ENCODE measurements at places on chromosomes 4 and X.

GRCh38 chr4:165537028-165537648, 158.3 kb downstream of the CPE start:
- peak; percentile 73 for DNase-seq

DNA sequence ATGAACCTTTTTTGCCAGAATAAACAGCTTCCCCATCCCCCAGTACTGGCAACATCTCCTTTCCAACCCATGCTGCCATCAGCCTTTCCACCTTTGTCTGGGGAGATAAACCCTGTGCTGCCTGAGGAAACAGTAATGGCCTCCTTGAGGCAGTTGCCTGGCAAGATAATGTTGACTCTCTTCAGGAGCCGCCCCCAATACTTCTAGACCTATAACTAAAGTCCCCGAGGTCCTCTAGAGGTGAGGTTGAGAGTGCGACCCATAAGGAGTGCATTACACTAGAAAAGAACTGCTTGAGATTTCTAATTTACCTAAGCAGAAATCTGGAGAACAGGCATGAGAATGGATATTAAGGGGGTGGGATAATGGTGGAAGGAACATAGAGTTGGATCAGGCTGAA, 963.2 kb upstream of the PCDH7 start:
- DNase-seq, result no peak

DNA sequence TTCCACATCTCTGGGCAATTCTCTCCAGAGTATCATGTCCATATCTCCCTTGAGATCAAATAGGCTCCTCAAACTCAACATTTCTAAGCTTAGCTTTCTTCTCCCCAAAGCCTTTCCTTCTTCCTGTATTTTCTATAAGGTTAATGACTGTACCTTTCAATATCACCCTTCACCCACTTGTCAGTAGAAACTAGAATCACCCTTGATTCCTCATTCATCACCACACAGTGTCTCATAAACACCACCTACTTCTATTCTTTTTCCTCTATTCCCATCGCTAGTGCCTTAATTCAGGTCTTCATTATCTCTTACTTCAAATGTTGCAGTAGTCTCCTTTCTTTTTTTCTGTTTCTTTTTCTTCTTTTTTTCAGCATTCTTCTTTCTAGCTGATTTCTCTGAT, 28.3 kb upstream of the SMS start:
- no peak for DNase-seq

DNA sequence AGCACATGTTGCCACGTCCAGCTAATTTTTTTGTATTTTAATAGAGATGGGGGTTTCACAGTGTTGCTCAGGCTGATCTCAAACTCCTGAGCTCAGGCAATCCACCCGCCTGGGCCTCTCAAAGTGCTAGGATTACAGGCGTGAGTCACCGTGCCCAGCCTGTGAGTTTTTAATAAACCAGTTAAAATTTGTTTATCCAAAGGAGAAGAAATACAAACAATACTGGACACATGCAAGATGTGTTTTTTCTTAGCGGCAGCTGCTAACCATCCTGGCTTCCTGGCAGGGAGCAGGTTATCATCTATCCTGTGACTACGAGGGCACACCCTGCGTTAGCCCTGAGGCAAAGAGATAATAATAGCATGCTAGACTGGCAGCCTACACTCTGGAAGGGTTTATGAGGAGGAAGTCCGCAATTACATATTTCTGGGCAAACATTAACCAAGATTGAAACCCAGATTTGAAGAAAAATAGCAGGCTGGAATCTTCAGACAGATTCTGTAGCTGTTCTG, 191.4 kb downstream of the SPRY1 start:
- DNase-seq, result no peak

DNA sequence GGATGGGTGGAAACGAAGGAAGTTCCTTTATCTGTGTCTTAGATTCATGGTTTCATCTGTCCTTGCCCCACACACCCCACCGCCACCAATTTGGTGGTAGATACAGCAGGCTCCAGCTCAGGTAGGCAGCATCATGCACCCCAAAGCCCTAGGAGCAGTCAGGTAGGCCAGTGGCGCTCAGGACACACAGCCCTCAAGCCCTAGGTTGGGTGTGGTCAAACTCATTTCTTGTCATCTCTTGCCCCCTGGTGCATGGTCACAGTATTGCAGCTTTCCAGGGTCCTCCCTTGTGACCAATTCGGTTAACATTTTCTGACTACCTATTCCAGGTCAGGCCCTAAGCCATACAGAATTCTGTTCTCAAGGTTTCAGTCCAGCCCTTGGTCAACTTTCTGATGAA, 14.5 kb upstream of the PRRG3 start:
- peak; percentile 5 for DNase-seq

GRCh38 chr4:52560844-52561280, 98.2 kb downstream of the USP46 start:
- DNase-seq, result no peak

- DNase-seq, result no peak
Observed at GRCh38 chrX:39322496-39322895, 521.2 kb downstream of the MID1IP1 start.

DNA sequence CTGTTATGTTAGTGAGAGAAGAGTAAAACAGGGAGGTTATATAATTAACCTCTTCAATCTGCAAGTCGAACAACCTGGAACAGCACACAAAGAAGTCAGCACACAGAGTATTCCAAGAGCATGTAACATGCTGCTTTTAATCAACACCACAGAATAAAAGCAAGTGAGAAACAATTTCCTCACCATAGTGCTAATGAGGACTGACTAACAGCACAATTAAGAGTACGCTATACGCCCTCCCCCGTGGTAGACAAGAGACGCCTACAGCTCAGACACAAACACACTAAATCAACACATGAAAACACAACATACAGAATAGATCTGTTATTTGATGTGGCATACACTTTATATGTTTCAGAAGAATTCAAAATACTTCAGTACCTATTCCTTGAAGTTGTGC, 103.0 kb downstream of the PPP3CA start:
- DNase-seq, result no peak

DNA sequence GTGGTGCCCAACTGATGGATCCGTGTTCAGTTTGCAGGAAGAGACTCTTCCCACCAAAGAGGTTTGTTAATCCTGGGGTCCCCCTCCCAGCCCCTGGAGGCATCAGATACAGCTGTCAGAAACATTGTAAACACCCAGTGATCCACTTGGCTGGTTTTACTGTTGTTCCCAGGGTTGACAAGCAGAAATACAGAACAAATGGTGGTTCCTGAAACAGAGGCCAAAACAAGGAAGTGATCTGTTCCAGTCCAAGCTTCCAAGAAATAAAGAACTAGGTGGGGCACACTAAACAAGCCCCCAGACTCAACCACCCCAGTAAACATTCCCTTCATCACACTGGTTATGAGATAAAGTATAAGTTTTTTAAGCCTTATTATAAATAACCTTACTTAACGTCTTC, 1.4 kb downstream of the TMLHE start:
- no peak for DNase-seq

DNA sequence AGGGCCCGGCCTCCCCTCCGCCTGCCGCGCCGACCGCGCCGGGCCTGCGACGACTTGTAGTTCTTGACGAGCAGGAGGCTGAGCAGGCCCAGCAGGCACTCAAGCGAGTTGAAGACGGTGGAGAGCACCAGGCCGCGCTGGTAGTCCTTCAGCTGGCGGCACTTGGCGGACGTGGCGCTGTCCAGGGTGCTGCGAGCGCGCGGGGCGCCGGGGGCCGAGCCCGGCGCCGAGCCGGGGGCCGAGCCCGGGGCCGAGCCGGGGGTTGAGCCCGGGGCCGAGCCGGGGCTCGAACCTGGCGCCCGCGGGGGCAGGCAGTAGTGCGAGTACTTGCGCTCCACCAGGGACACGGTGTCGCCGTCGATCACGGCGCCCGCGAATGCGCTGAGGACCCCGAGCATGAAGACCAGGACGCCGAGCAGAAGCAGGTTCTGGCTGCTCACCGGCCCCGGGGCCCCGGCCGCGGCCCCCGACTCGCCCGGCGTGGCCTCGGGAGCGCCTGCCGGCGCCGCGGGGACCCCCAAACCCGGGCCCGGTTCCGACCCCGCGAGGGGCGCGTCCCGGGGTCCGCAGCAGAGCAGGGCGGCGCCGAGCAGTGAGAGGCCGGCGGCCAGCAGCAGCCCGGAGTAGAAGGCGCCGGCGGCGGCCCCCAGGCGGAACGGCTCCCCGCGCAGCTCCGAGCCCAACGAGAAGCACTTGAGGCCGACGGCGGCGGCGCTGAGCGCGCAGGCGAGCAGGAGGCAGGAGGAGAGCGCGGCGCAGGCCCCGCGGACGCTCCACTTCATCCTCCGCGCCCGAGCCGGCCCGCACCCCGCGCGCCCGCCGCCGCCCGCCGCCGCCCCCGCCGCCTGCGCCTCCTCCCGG, 584 bp downstream of the TMEM271 start:
- DNase-seq, result no peak

DNA sequence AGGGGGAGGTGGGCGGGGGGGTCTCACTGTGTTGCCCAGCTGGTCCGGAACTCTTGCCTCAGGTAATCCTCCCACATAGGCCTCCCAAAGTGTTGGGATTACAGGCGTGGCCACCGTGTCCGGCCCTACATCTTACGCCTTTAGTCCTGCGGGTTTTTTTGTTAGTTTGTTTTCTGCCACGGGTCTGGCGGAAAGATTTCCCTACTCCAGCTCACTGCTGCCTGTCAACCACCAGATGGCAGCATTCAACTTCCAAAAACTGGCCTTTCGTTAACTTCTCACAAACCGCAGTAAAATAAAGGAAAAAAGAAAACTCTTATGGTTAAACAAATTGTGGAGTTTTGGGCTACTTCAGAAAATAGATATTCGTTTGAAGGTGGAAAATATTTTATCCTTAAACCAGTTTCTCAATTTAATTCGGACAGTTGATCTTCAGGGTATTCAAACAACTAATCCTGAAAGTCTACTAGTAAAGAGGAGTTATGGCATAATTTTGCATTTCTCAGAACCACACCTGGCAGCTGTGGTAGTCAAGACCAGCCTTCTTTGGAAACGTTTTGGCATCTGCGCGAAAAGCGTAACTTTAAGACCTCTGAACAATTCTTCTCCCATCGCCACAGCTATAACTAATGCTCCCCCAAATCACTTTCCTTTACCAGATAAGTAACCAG, 41.1 kb downstream of the LUZP4 start:
- peak; percentile 68 for DNase-seq

DNA sequence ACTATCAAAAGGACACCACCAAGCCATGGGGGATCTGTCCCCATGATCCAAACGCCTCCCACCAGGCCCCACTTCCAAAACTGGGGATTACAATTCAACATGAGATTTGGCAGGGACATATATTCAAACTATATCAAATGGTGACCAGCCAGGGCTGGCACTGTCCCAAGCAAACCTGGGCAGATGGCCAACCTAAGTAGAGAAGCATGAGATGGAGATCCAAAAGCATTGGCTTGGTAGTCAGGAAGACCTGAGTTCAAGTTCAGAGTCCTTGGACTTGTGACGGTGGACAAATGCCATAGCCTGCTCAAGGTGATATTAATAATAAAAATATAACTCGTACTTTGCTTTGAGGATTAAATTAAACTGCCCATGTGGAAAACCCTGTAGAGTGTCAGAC, 79.2 kb upstream of the HS3ST1 start:
- peak; percentile 73 for DNase-seq

GRCh38 chrX:11609109-11609508, 56.6 kb downstream of the ARHGAP6 start:
- no peak for DNase-seq

- no peak for DNase-seq
Observed at GRCh38 chrX:68048774-68049173, 384.5 kb downstream of the OPHN1 start.

DNA sequence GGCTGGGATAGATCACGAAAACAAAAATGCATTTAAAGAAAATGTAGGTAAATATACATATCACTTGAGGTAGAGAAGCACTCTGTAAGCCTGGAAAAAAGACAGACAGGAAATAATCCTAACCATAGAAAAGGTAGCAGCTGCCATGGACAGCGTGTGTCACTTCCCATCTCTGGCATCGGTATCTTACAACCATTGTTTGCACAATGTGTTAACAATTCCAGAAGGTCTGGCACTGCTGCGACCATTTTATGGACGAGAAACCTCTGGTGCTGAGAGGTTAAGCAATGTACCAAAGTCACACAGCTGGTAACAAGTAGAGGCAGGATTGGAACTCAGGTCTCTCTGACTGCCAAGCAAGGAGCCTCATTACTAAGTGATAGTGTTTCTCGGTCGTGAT, 1.7 kb upstream of the MTNR1A start:
- no peak for DNase-seq

- peak; percentile 35 for DNase-seq
Observed at GRCh38 chr4:147924604-147925412, 192.9 kb downstream of the ARHGAP10 start.

DNA sequence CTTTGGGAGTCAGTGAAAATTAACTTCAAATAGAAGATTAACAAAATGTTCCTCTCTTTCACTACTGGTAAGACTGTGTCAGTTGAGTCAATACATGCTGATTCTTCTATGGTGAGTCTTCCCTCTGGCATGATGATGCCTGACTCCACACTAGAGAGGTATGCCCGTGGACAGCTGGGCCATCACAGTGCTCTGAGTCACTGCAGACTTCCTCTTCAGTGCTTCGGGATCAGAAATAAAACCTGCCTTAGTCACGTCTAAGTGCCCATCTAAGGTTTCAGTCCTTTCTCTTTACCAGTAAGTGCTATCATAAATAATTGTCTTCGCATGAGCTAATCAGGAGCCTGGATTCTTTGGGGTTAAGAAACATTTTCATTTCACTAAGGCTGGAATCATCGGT, 1.6 kb upstream of the ASB5 start:
- DNase-seq, result no peak

- DNase-seq, result no peak
Observed at GRCh38 chr4:4247696-4248028, 361 bp downstream of the TMEM128 start.

DNA sequence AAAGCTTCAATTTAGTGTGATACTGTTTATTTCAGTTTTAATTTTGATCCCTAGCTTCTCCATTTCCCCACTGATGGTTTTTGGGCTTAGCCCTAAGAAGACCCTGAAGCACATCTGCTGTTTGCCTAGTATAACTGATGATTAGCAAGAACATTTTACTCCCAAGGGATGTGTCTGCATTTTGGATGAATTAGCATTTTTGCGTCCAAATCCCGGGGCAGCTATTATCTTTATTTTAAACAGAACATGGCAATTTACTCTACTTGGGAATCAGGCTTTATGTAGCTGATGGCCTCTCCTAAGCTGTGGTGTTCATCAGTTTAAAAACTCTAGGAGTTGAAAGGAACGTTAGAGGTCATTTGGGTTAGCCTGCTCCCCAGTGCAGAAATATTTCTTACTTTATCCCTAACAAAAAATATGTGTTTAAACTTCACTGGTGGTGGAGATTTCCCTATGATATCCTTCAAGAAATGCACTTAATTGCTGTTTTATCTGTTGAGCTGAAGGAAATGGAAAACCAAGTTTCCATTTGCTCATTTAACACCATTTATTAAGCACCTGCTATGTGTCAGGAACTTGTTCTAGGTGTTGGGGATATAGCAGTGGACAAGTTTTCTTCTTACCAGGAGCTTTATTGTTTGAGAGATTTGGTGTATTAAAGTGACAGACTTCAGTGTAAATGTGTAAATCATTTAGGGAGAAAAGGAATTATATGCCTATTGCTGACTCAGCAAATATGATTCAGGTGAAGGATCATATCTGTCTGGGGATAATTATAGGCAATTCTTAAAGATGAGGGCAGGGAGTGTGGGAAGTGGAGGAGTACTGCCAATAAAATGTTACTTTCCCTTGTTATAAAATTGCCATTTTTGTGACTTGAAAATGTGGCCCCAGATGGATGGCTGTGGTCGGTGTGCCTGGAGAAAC, 3.4 kb downstream of the SEPTIN11 start:
- no peak for DNase-seq

Data from dermis microvascular lymphatic vessel endothelial cell (primary cell).